ENCODE measurements at places on chromosomes 5 and 9.

DNA sequence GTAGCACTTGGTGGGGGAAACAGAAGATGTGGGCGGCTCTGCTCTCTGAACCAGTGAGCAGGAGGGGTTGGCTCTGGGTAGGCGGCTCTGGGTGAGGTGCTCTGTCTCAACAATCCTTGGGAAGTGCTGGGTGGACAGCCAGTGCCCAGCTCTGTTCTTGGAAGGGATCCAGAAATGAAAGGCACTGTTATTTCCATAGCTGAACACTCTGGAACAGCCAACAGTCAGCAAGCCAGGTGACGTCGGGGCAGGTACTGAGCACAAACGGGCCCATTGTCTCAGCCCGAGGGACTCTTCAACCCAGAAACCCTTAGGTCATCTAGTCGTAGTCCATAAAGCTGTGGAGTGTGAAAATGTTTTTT is 36.3 kb downstream of the OLFM1 start:
- DNase-seq = no peak

DNA sequence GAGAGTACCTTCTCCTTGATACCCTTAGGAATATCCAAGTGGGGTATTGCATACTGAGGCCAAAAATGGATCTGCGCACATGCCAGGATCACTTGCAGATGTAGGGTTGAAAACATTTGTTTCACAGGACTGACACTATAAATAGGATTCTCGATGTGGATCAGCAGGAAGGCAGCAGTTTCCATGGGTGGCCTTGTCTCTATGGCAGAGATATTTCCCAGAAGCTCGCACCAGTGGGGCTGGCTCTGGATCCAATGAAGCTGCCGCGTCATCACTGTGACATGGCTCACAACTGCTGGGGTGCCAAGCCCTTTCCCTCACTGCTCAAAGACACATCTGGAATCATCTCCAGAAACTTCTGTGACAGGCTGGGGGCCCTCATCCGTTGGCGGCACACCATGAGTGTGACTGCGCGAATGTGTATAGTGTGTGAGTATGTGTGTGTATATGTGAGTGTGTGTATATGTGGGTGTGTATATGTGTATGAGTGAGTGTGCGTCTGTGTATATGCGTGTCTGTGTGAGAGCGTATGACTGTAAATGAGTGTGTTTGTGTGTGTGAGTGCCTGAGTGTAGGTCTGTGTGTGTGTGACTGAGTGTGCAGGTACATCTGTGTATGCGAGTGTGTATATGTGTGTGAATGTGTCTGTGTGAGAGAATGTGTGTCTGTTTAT is 182.5 kb downstream of the GAS1 start:
- no peak for DNase-seq

GRCh38 chr9:35862328-35862727 is 7.9 kb downstream of the OR13J1 start:
- DNase-seq = no peak

DNA sequence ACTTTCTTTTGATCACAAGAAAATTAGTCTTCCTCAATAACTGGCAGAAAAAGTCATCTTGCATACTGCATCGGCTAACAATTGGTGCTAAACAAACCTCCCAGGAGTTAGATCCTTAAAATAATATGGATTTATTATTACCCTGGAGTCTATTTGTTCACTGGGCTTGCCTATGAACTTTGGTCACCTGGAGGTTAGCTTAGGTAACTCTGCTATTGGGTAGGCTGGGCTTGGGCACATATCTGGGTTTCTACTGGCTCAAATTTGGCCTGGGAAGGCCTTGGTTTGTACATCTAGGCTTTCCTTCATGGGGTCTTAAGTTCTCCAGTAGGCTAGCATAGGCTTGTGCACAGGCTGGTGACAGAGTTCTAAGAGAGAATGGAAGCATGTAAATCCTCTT is 279.9 kb downstream of the RASEF start:
- DNase-seq = no peak

- DNase-seq = no peak
Observed at GRCh38 chr9:84153885-84154284, 173.3 kb downstream of the RMI1 start.

DNA sequence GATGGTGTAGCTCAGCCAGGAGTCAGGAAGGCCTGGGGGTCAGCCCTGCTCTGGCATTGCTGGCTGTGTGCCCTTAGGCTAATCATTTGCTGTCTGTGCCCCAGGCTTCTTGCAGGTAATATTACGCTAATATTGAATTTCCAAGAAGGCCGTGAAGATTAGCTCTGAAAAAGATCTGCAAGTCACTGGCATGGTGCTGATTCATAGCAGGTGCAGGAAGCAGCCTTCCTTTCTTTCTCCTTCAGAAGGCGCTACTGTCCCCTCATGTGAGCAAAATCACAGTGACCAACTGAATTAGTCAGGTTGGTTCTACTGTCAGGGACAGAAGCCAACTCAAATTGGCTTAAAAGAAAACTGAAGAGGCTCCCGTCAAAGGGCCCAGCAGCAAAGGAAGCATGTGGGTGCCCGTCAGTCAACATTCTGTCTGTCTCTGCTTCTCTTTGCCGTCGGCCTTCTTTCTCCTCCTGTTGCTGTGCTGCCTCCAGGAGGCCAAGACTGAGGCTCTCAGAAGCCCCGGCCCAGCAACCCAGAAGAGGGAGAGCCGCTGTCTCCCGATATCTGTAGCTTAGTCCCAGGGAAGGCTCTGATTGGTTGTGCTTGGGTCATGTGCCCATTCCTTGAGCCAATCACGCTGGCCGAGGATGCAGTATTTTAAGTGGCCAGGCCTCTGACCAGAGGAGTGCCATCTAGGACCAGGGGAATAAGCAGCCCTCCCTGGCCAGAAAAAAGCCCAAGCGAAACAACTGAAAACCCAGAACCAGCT is 67.8 kb upstream of the NEURL1B start:
- DNase-seq = no peak

GRCh38 chr9:136021872-136022681 is 60.9 kb upstream of the UBAC1 start:
- DNase-seq = no peak

DNA sequence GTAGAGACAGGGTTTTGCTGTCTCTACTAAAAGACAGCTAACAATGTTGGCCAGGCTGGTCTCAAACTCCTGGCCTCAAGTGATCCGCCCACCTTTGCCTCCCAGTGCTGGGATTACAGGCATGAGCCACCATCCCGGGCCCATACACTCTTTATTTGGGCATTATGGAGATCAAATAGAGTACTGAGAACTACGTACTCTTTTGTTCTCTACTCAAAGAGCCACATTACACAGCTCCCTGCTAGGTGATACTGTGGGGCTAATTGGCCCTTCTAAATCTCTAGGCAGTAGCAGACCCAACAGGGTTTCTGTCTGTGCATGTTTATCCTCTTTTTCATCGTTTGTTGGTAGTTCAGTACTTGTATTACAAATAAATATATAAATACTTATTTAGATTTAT is 16.1 kb downstream of the CKMT2 start:
- DNase-seq = no peak

DNA sequence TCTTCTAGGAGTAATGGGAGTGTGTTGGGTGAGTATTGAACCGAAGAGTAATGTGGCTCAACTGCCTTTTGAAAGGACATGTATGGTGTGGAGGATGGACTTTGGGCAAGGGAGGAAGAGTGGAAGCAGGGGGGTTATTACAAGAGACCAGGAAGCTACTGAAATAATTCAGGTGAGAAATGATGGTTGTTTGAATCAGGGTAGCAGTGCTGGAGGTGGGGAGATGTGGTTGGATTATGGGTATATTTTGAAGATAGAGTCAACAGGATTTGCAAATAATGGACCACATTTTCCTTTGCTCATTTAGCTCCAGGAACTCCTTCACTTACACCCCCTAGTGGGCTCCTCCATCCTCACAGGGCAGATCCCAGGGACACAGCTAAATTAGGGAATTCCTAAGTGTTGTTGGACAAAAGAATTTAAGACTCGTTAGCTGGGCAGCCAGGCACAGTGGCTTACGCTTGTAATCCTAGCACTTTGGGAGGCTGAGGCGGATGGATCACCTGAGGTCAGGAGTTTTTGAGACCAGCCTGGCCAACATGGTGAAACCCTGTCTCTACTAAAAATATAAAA is 1.2 kb upstream of the SLC4A9 start:
- DNase-seq = no peak

DNA sequence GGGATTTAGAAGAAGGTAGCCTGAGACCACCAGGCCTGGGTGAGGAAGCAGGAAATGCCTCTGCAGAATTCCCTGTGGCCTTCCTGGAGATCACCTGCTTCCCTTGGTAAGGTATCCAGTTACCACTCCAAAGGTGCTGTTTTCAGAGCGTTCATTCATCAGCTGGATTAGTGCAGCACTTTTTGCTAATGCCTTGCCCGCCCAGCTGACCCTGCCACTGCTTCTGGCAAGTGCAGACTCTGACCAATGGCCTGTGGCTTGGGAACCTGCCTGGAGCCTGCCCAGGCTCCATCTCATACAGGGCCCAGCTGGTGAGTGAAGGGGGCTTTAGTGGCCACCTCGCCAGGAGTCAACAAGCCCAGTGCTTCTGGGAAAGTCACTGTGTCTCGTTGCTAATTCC is 48.6 kb downstream of the FOXI1 start:
- no peak for DNase-seq

DNA sequence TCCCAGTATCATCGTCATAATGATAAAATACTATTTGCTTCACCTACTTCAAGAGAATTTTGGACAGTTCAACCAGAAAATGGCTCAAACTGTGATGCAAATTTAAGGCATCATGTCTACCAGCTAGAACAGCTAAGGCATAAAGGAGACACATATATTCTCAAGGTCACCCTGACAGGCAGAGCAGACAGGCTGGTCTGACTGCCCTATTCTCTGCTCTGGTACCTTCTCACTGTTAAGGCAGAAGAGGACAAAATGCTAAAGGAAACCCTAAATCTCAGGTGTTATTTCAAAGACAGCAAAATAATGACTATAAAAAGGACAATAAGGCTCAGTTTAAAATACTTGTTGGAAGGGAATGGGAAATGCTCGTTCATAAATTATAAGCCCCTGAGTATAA is 87.2 kb downstream of the MRPS27 start:
- DNase-seq = no peak

GRCh38 chr9:370086-370485 is 155.4 kb downstream of the DOCK8 start:
- no peak for DNase-seq

DNA sequence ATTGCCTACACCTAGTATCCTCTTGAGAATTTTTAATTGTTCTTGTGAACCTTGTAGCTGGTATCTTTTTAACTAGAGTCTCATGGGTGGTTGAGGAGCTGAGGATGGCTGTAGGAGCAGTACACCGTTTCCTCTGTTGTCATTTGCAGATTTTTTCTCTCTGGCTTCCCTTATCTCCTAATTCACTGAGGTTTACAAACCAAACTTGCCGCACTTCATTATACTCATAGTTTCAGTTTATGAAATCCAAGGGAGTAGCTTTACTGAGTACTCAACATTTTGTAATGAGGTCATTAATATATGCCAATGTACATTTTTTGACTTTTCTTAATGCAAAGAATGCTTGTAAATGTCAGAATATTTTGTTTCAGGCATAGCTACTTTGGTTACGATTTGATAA is 154.2 kb downstream of the CCDC171 start:
- no peak for DNase-seq

GRCh38 chr5:163089230-163089629 is 348.2 kb upstream of the CCNG1 start:
- no peak for DNase-seq

GRCh38 chr9:71090896-71091295 is 30.5 kb downstream of the TRPM3 start:
- no peak for DNase-seq

- no peak for DNase-seq
Observed at GRCh38 chr9:98860871-98861293, 53.4 kb downstream of the GALNT12 start.

- DNase-seq = no peak
Observed at GRCh38 chr9:20985851-20986600, 45.4 kb downstream of the HACD4 start.

- no peak for DNase-seq
Observed at GRCh38 chr9:89779405-89780203, 174.8 kb downstream of the GADD45G start.

GRCh38 chr9:27440888-27441740 is 83.0 kb upstream of the IFNK start:
- no peak for DNase-seq

DNA sequence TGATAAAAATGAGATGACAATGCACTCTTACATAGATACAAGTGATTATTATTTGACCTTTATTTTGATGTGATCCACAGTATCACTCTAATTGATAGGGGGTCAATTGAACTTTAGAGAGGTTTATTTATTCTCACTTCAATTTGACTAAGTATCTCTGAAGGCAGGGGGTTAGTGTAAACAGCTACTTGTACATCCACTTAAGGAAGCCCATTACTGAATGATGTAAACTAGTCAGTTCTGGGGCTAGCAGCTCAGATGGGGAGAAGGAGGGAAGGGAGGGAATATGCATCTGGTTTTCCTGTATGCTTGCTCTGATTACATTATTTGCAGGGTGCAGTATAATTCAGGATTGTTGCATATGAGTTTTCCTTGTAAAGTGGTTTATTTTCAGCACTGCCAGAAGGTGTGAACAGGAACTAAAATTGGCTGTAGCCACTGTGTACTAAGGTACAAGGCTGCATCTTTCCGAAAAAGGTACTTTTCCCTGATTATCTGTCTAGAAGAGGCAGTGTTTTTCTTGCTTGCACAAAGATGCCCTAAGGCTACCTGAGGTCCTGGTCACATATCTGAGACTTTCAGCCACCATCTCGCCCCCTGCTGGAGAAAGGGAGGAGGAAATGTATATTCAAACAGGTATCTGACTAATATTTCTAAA is 51.2 kb downstream of the MRPS27 start:
- DNase-seq = no peak

GRCh38 chr5:159533197-159533596 is 202.9 kb upstream of the IL12B start:
- DNase-seq = no peak

- DNase-seq = no peak
Observed at GRCh38 chr5:55625589-55625909, 86.6 kb downstream of the SLC38A9 start.

DNA sequence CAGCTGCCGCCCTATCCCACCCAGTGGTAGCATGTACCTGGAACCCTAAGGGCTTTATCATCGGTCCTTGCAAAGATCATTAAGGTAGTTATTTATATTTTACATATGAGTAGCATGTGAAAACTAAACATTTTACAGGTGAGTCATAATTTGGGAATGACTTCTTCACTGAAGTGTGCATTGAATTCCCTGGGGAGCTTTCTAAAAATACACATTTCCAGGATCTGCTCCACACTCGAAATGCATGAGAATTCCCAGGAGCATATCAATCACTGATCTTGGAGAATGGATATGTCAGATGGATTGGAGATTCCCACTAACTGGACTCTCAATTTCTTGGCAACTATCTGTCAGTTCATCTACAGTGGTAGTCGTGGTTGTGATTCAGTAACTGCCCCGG is 717.5 kb downstream of the IRX1 start:
- DNase-seq = no peak

GRCh38 chr9:127360829-127361228 is 36.1 kb upstream of the SLC2A8 start:
- DNase-seq = no peak

Measured in NCI-H1436 treated with DMSO at 0.1 percent for 48 hours (cell line).